Activated naive CD4-positive, alpha-beta T cell treated with anti-CD3 and anti-CD28 coated beads, Interleukin-2, amount 50 U/mL, for 72 hours (primary cell): ENCODE measurements at places on chromosomes 2 and 18. TPM values are rescaled to one million over a fixed set of nuclear protein-coding genes. Genes with fewer than 3 reads are reported as not detected.

- no peak for DNase-seq
Observed at GRCh38 chr2:233223059-233223894, 28.2 kb upstream of the ATG16L1 start.

- no peak for DNase-seq
Observed at GRCh38 chr2:43058726-43059110, 167.7 kb downstream of the ZFP36L2 start.

DNA sequence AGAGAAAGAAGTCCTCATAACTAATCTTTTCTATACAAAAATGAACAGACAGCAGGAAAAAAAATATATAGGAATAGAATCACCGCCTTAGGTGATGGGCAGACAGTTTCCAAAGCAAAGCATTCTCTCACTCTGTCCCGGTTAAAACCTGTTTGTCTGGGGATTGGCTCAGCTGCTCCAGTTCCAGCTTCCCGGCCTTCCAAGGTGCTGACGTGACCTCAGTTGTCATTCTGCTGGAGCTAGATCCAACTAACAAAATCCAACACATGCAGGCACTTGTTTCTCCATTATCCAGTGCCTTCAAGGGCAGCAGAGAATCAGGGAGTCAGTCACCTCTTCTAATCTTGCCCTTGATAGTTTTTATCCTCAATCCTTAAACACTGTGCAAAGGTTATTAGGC lies 52.8 kb downstream of the IKZF2 start:
- DNase-seq, result no peak

DNA sequence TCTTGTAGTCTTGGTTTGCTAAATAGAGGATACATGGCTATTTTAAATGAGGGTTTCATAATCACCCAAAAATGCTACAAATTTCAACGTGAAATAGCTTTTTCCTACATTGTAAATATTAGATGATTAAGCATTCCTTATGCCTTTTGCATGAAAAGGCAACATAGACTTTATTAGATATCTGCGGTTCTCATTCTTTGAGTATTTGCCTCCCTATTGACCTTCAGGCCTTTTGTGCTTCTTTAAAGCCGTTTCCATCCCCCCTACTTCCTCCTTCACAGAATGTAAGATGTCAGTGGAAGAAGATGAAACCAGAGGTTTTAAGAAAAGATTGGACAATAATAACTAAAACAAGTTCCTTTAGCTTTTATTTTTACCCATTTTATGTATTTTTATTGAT lies 144.1 kb downstream of the UBE2E3 start:
- DNase-seq, result no peak

- no peak for DNase-seq
Observed at GRCh38 chr2:42459296-42459695, 34.5 kb downstream of the KCNG3 start.

SPATA3 gene
- total RNA-seq, result 0.84 TPM

MARCO gene
- not detected for total RNA-seq
